ENCODE measurements at places on chromosomes 7 and 10.

GRCh38 chr10:123682477-123682876, 16.3 kb downstream of the GPR26 start:
- DNase-seq: no peak

GRCh38 chr10:125799451-125800182, 23.4 kb downstream of the UROS start:
- no peak for DNase-seq

DNA sequence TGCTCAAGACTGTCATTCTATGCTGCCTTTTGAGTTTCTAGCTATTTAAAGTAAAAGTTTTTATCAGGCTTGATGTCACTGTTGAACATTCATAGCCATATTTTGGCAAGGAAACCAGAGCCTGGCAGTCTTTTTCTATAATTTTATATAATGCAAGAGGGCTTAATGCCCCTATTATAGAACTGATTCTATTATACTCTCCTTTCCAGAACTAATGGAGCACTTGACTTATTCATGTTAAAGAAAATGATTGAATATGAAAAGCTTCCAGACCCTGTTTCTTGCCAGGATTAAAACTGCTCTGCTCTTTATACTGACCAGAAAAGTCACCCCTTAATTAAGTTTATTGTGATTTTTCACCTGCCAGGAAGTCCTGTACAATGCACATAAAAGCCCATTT, 337.6 kb upstream of the CHRM2 start:
- no peak for DNase-seq

- DNase-seq: no peak
Observed at GRCh38 chr10:121168545-121169216, 317.5 kb downstream of the WDR11 start.

DNA sequence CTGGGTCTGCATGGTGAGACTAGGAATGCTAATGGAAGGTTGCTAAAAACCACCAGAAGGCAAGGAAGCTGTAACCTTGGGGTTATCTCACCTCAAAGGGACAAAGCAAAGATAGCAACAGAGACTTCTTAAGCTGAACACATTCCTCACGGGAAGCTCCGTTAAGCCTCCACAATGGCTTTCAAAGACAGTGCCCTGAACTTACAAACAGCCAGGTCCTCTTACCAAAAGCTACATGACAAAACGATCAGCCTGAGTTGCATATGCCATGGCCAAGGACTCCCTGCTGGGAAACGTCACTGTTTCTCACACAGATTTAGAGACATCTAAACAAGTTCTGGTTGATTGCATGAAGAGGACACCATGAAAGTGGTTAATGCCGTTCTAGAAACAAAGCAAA, 52.7 kb downstream of the HTR5A start:
- no peak for DNase-seq

- no peak for DNase-seq
Observed at GRCh38 chr10:62037890-62038608, 136.6 kb downstream of the ARID5B start.

- no peak for DNase-seq
Observed at GRCh38 chr7:76343294-76343930, 15.4 kb downstream of the YWHAG start.

- DNase-seq: no peak
Observed at GRCh38 chr7:105723572-105723971, 142.3 kb upstream of the EFCAB10 start.

- DNase-seq: no peak
Observed at GRCh38 chr10:122659651-122660050, 40.0 kb downstream of the C10orf120 start.

DNA sequence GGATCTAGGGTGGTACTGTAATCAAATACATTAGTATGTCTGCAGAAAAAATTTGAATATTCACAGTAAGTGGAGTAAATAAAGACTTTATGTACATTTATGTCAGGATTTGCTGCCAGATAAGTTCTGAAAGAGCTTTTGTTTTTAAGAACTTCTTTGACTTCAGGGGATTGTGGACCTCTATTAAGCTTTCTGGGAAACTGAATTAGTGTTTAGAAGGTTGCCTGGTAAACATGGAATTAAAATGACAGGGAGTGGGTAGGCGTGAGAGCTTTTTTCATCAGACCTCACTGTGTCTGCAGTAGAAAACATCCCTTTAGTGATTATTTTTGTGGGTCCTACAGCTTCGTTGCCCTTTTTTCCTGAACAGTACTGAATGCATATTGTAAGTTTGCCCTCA, 15.7 kb downstream of the SDHAF3 start:
- no peak for DNase-seq

- no peak for DNase-seq
Observed at GRCh38 chr10:62231371-62231770, 37.3 kb downstream of the RTKN2 start.

DNA sequence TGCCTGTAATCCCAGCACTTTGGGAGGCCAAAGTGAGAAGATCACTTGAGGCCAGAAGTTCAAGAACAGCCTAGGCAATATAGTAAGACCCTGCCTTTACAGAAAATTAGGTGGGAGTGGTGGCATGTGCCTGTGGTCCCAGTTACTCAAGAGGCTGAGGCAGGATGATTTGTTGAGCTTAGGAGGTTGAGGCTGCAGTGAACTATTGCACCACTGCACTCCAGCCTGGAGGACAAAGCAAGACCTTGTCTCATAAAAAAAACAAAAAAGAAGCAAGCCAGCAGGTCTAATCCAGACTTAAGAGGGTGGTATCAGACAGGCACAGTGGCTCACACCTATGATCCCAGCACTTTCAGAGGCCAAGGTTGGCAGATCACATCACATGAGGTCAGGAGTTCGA, 24.5 kb upstream of the KCTD7 start:
- DNase-seq: no peak

GRCh38 chr10:31074722-31075086, 43.0 kb upstream of the ZNF438 start:
- no peak for DNase-seq

DNA sequence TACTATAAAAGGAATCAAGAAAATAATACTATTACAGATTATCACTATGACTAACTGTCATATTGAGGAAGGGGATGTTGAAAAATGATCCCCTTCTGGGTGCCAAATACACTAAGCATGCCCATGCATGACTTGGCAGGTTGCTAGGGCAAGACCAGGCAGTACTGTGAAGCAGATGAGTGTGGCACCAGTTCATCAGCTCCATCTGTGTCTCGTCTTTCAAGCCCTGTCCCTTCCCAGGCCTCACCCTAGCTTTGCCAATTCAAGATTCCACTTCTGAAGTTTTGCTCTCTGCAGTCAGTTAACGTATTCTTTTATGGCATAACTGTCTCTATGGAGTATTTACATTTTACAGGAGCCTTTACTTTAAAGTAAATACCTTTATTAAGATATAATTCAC, 135.6 kb upstream of the HPS1 start:
- no peak for DNase-seq

DNA sequence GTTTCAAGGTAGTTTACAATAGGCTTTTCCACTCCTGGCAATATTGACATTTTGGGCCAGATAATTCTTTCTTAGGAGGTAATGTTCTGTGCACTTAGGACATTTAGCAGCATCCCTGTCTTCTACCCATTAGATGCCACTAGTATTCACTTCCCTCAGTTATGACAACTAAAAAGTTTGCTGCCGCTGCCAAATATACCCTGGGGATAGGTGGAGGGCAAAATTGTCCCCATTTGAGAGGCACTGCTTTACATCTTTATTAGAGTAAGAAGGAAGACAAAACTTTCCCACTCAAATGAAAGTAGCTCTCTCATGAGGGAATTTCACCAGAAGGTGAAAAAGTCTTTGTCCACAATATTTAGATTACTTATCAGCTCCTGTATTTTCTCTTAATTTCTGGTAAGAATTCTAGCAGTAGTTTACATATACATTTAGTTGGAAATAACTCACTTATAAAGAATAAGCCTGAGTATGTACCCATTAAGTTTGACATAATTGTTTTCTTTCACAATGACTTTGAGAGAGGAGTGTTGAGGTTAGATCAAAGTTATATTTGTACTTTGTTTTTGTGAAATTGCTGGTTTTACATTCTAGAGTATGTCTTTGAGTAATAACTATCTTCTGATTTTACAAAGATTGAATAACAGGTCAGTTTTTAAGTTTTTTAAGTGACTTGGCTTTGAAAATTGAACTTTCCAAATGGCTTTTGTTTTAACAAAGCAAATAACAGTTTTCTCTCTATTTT, 46.0 kb downstream of the HELLS start:
- DNase-seq: no peak

DNA sequence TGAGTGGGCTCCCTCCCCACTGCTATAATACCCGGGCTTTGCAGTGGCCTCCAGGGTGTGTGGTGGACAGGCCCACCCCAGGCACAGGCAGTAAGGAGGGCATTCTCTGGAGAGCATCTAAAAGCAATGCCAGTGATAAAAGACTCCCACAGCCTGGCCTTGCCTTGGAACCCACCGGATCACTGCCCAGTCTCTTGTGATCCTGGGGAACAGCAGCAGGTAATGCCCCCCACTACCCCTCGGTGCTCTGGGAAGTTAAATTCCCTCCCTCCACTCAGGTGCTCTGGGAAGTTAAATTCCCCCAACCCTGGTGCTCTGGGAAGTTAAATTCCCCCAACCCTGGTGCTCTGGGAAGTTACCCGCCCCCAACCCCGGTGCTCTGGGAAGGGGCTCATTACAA, 565.2 kb downstream of the TCERG1L start:
- no peak for DNase-seq

DNA sequence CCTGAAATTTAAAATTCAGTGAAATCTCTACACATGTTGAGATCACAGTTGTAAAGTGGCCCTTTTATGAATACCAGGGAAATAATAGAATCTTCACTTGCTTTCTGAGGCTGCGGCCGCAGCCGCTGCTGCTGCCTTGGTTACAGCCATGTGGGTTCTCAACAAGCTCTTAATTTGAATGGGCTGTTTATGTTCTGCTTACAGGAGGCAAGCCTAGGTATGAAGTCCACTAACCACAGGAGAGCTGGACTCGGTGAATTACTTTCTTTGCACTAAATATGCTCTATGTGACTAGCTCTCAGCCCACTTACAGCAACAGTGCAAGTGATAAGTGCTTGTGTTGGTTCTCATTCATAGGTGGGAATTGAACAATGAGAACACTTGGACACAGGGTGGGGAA, 410.8 kb downstream of the SFMBT2 start:
- DNase-seq: no peak

GRCh38 chr7:131235489-131236317, 92.0 kb upstream of the MKLN1 start:
- peak; percentile 65 for DNase-seq

DNA sequence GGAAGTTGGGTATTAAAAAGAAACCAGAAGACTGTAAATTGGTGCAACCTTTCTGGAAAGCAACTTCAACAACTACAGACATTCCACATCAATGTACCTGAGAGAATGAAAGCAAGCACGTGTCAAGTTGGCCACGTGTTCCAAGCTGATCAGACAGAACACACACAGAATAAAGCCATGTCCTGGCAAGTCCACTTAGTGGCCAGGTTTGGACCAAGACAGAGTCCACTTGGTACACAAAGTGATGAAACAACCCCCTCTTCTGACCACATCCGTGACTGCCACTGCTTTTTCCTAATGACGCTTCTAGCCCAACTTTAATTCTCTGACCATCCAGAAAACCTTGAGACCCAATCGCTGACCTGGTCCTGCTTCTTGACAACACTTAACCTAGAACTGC, 109.4 kb downstream of the ABLIM1 start:
- peak; percentile 21 for DNase-seq

DNA sequence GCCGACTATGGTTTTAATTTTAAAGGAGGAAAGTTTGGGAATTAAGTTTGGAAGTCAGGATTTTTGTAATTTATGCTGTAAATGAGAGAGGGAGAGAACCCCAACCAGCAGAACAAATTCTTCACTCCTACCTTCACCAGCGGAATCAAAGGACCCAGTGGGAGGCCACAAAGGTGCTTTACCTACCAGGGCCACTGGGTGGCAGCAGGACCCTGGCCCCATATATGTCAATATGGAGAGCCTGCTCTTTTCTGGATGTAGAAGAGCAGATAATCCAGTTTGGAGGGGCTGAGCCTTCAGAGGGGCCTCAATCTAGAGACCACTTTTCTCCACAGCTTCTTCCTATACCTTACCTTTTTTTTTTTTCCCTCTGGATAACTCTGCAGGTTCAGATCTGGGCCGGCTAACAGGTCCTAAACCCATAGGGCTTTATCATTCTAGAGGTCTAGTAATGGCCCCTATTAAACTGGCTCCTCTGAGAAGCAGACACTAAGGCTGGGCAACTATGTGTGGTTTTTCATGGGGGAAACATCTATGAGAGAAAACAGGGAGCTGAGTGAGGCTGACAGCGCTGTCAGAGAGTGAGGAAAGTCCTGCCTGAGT, 8.5 kb upstream of the SCD start:
- peak; percentile 69 for DNase-seq

GRCh38 chr7:151085691-151086620, at the start of gene AGAP3:
TSS of gene AGAP3 (plus strand) at chr7:151086475. CDS start at chr7:151086742, 267 bp downstream.
- peak; percentile 87 for DNase-seq

DNA sequence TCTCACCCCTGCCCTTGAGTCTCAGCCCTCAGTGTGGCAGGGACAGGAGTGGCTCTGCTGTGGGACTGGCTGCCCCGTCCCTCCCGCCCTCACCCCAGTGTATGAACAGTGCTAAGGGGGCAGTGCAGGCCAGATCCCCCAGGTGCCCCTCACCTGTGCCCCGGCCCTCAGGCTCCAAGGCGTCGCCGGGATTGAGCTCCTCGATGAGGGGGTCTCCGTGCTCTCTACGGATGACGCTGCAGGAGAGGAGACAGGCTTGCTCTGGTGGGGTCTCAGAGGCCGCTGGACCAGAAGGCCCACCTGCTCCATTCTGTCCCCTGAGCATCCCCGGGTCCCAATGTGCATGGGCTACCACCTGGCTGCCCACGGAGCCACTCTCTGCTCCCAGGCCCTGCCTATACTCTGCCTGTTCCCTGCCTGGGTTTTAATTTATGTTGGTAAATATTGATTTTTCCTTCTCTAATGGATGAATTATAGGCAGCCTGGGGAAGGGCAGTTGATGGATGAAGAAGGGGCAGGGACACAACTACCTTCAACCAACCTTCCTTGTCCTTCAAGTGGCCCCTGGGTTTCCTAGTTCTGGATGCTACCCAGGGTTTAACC, 47.2 kb downstream of the GOLGA7B start:
- no peak for DNase-seq

DNA sequence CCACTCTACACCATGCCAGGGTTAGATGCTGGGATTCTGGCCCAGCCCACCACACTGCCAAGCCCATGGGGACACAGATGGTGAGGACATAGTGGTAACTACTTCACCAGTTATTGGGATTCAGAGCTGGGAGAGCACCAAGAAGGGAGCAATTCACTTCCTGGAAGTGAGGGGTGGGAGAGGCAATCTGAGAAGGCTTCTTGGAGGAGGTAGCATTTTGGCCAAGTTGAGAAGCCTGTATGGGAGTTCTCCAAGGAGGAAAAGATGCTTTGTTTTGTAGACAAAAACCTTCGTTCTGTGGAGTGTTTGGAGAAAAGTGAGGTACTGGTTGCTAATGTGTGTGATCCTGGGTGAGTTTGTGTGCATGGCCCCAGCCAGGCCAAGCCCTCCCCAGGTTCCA, 3.8 kb upstream of the PRKRIP1 start:
- no peak for DNase-seq

- DNase-seq: no peak
Observed at GRCh38 chr7:22430457-22430856, 69.5 kb downstream of the STEAP1B start.

DNA sequence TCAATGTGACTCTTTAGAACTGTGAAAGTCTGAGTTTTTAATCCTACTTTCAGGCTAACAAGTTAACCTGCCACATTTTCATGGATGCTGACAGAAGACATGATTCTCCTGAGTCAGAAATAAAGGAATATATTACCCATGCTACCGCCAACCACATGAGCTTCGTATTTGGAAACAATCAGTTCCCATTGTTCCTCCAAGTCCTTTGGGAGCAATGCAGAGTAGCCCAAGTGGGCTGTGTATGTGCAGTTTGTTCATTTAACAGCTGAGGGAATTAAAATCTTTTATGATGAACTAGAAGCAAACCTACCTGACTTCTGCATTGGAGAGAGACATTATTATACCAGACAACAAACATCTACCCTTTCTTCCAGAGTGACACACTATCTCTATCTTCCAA, 169.3 kb upstream of the BET1 start:
- DNase-seq: no peak

All from inflammatory macrophage treated with lipopolysaccharide for 4 hours (primary cell).